Cardiac muscle cell (in vitro differentiated cells and primary cell): ENCODE measurements at places on chromosomes 3 and 15. TPM values are rescaled to one million over a fixed set of nuclear protein-coding genes. Genes with fewer than 3 reads are reported as not detected.

DNA sequence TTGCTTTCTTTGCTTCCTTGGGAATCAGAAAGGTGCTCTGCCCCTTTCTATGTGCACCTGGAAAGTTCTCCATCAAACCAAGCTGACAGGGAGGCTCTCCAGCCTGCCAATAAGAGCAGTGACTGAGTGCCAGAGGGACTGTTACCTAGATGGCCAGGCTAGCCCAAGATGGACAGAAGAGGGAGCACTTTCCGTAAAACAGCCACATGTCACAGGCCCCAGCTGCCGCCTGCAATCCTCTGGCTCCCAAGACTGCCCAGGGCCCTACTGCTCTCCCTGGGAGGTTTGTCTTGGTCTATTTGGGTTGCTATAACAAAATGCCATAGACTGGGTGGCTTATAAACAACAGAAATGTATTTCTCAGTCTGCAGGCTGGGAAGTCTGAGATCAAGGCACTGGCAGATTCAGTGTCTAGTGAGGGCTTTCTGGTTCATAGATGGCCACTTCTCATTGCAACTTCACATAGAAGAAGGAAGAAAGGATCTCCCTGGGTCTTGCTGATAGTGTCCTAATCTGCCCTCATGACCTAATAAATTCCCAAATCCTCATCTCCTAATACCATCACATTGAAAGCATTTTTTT is 72.3 kb downstream of the TAMM41 start:
- DNase-seq: peak; percentile 48

Gene FBXL22
- 14.4 and 20.5 TPM in 2 replicates for total RNA-seq

DNA sequence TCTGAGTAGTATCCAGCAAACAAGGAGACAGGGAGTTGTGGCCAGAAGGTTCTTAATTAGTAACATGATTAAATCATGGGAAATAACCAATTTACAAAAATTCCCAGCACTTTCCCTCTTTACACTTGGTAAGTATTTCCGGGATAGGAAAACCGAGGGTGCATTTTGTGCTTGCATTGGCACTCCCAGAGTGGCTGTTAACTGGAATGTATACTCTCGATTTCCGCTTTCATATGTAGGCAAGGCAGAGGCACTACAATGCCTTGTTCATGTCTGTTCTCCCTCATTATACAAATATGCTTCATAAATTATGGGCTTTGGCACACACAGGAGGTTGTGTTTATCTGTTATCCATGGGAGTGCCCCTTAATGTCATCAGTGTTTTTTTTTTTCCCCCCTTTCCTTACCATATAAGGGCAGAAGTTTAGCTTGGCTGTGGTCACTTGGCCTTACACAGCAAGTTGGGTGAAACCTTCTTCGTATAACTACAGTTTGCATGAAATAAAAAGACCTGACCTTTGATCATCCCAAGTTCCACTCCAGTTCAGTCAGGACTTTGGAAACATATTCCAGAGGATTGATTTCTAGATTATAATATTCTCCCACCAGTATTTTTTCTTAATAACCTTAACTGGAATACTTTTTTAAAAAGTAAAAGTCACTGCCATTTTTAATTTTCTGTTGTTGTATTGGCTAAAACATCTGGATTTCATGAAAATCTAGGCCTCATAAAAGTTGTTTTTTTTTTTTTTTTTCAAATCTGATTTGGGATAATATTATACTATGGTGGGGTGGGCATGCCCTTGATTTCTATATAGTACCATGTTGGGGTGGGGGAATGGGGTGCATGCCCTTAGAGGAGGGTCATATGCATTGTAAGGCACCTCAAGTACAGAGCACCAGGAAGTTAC is 8.9 kb downstream of the TPM1 start:
- DNase-seq: peak; percentile 71

- DNase-seq: no peak
Observed at GRCh38 chr3:126133606-126134005, 46.8 kb downstream of the ALDH1L1 start.

DNA sequence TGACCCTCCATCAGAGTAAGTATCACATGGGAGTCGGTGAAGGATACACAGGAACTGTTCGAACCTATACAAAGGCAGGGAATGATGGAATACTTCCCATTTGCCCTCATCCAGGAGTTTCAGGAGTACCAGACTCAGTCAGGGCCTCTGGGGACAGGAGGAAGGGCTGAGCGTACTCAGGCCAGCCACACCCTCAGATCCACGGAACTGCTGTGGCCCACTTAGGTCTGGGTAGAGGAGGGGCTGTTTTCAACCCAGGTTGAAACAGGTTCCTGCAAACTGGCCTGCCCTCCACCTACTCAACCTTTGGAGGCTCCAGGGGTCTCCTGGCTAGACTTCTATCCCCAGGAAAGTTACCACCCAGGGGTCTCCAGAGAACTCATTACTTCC is 6.7 kb upstream of the IGDCC3 start:
- no peak for DNase-seq

Gene GRM2
- 0.56 and 0.69 TPM in 2 replicates for total RNA-seq

DNA sequence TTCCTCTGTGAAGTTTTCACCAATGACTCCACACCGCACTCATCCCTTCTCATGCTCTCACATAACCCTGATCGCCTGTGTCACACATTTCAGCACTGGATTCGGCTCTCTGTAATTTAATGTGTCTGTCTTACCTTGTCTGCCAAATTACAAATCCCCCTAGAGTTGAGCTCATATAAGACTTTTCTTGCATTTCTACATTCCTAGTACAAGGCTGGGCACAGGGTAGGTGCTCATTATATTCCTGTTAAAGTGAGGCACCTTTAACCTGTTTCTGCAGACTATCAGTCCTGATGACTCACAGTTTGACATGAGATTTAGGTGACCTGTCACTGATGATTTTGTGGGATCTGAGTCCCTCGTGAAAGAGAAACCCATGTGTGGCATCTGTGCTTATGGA is 22.6 kb downstream of the TGM5 start:
- no peak for DNase-seq

Gene SLC24A5
- not detected in 2 replicates for total RNA-seq

Gene C3orf20
- 0.21 and 0.92 TPM in 2 replicates for total RNA-seq
